RWPE2 (cell line): ENCODE measurements at places on chromosomes 5 and 9.

GRCh38 chr9:107489687-107490605 is at the start of gene KLF4:
KLF4 (minus strand) TSS chr9:107489769; CDS start chr9:107489172, 597 bp downstream.
- peak; percentile 87 for DNase-seq

GRCh38 chr5:52448111-52448510 is 339.6 kb upstream of the ITGA1 start:
- DNase-seq = no peak

GRCh38 chr9:105114964-105115728 is 129.3 kb upstream of the SLC44A1 start:
- no peak for DNase-seq

DNA sequence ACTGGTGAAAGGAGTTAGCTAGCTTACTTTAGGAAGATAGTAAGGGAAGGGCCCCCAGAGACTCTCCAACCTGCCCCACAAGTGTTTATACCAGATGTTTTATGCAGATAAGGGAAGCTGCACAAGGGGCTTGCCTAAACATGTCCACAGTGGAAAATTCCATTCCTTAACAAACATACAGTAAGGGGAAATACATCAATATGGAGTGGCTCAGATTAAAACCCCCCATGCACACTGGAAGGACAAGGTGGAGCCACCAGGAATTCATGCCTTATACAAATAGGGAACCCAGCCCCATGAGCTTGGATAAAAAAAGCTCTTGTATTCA is 106.3 kb upstream of the GPBP1 start:
- DNase-seq = no peak

DNA sequence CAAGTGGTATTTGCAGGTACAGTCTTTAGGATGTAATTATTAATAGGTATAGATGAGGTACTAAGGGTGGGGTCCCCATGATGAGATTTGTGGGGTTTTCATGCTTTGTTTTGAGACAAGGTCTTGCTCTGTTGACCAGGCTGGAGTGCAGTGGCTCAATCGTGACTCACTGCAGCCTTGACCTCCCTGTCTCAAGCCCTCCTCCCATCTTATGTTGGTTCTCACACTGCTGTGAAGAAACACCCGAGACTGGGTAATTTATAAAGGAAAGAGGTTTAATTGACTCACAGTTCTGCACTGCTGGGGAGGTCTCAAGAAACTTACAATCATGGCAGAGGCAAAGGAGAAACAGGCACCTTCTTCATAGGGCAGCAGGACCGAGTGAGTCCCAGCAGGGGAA is 217.5 kb downstream of the CDK5RAP2 start:
- DNase-seq = no peak

GRCh38 chr9:32722704-32723103 is 60.6 kb upstream of the TMEM215 start:
- no peak for DNase-seq

GRCh38 chr5:154176181-154176580 is 14.4 kb upstream of the GALNT10 start:
- no peak for DNase-seq

DNA sequence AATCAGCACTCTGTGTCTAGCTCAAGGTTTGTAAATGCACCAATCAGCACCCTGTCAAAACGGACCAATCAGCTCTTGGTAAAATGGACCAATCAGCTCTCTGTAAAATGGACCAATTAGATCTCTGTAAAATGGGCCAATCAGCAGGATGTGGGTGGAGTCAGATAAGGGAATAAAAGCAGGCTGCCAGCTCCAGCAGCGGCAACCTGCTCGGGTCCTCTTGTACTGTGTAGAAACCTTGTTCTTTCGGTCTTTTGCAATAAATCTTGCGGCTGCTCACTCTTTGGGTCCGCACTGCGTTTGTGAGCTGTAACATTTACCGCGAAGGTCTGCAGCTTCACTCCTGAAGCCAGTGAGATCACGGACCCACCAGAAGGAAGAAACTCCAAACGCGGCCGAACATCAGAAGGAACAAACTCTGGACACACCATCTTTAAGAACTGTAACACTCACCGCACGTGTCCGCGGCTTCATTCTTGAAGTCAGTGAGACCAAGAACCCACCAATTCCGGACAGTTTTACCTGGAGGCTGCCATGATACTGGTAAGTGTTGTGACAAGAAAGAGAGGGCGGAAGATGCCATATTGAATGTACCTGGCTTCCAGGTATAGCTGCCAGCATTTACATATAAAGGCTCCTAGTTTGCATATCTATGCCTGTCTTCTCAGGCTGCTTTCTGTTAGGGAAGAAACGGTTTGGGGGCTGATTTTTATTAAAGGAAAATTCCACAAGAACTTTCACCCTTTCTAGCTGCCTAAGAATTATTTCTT is 758.5 kb upstream of the CTNND2 start:
- no peak for DNase-seq

GRCh38 chr5:138961221-138961620 is 86.1 kb upstream of the LRRTM2 start:
- no peak for DNase-seq

DNA sequence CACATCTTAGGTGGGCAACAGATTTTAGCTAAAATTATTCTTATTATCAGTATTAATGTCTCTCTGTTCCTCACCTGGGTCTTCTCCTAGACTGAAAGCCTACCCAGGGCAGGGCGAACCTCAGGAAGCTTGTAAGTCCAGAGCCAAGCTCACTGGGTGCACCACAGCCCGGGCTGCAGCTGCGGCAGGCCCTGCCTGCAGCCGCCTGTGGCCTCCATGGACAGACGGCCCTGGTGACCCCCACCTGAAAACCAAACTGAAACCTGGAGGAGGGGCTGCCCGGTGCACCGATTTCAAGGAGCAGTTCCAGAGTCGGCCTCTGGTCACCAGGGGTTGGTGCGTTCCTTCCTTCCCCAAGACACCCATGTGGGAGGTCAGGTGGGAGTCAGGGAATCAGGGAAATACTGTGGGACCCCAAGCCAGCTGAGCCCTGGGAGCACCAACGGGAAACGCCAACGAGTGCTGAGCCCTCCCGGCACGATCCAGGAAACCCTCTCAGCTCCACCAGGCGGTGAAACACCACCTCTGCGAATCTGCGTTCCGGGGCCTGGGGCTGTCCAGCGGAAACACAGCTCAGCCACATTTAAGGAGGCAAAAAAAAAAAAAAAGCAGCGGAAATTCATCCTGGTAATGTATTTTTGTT is 68.6 kb upstream of the PPP1R26 start:
- peak; percentile 29 for DNase-seq

DNA sequence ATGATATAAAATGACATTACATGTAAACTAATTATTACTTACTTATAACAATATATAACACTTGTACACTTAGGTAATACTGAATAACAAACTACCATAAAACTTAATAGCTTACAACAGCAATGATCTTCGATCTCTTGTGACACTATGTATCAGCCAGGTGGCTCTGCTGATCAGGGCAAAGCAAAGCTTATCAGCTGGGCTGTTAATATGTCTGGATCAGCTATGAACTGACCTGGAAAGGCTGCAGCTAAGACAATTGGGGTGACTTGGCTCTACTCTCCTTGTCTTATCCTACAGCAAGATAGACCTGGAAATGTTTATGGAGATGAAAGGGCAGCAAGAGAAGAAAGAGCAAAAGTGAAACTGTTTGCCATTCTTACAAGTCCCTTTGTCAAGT is 511.3 kb downstream of the TLR4 start:
- no peak for DNase-seq

DNA sequence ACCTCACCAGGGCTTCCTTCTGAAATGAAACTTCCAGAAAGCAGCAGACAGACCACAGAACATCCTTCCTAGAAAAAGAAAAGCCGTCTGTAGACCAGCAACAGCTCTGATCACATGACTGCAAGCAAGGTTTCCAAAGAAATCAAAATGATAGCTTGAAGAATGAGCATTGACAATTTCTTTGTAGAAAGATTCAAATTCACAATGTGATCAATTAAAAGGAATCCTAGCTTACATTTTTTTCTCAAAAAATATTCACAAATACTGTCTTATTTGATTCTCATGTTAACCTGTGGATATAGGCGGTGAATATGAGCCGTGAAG is 144.9 kb downstream of the MTX3 start:
- DNase-seq = no peak

DNA sequence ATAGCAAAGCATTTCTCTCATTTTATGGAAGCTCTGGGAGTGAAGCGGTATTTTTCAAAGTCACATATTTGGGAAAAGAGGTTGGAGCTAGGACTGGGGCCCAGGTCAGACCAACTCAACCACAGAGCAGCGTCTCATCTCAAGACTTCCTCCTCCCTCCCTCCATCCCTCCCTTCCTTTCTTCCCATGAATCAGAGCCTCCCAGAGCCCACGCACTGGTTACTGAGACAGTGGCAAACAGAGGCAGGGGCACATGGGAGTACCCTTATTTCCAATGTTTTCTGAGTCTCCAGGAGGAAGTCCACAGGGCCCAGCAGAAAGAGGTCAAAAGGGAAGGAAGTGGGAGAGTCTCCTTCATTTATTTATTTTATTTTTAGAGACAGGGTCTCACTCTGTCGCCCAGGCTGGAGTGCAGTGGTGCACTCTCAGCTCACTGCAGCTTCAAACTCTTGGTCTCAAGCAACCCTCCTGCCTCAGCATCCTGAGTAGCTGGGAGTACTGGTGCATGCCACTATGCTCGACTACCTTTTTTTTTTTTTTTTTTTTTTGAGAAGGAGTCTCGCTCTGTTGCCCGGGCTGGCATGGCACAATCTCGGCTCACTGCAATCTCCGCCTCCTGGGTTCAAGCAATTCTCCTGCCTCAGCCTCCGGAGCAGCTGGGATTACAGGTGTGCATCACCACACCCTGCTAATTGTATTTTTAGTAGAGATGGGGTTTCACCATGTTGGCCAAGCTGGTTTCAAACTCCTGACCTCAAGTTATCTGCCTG is 52.5 kb upstream of the CDKN2AIPNL start:
- peak; percentile 23 for DNase-seq

- DNase-seq = no peak
Measured at GRCh38 chr9:8717146-8717545, 917.6 kb upstream of the DMAC1 start.

- DNase-seq = no peak
Measured at GRCh38 chr5:143514616-143515335, 111.3 kb upstream of the NR3C1 start.

DNA sequence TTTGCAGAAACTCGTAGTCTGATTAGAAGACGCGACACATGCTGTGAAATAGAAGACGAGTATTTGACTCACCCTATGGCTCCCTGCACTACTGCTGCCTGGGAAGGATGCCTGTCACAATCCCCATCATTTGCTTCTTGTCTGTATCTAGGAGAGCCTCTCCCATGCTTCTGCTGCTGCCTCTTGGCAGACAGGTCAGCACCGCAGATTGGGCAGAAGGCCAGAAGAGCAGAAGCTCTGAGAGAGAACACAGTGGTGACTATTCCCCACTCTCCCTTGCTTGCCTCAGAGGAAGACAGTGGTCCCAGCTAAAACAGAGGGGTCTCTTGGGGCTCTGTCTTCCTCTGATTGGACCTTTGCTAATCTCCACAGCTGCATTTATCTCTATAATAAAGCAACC is 84.0 kb upstream of the SMIM32 start:
- no peak for DNase-seq

DNA sequence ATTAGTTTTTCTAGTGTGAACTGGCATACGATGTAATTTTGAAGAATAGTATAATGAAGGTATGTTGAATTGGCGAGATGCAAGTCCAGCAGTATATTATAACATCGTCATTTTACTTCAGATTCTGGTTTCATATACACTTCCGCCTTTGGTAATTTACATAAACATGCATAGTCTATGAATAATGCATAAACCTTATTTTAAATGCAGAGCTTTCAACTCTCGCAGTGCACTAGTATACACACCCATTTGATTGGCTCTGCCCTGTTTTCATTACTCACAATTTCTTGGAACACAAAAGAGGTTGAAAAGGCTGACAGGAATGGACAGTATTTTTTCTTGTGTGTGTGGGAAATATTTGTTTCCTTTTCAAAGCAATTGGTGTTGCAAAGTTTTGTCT is 128.9 kb upstream of the CCNH start:
- no peak for DNase-seq

- DNase-seq = no peak
Measured at GRCh38 chr5:139686356-139686705, 38.2 kb downstream of the CXXC5 start.

- peak; percentile 92 for DNase-seq
Measured at GRCh38 chr5:132225165-132226032, 2.3 kb downstream of the P4HA2 start.

- DNase-seq = no peak
Measured at GRCh38 chr9:13020146-13021040, 245.6 kb downstream of the LURAP1L start.

DNA sequence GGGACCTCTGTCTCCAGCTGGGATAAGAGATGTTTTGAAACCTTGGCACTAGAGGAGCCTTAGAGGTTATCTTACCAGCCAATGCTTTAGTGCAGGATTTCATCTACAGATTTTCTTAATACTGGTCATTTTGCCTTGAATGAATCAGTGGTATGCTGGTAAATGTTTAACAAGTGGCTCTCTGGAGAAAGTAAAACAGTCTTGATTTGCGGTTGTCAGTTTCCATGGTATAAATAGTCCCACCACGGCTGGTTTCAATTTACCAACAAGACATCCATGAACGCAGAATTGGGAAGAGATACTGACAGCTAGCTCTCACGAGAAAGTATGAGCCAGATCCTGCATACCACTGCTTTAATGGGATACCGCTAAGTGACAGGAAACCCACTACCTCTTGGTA is 56.7 kb upstream of the CXCL14 start:
- no peak for DNase-seq

DNA sequence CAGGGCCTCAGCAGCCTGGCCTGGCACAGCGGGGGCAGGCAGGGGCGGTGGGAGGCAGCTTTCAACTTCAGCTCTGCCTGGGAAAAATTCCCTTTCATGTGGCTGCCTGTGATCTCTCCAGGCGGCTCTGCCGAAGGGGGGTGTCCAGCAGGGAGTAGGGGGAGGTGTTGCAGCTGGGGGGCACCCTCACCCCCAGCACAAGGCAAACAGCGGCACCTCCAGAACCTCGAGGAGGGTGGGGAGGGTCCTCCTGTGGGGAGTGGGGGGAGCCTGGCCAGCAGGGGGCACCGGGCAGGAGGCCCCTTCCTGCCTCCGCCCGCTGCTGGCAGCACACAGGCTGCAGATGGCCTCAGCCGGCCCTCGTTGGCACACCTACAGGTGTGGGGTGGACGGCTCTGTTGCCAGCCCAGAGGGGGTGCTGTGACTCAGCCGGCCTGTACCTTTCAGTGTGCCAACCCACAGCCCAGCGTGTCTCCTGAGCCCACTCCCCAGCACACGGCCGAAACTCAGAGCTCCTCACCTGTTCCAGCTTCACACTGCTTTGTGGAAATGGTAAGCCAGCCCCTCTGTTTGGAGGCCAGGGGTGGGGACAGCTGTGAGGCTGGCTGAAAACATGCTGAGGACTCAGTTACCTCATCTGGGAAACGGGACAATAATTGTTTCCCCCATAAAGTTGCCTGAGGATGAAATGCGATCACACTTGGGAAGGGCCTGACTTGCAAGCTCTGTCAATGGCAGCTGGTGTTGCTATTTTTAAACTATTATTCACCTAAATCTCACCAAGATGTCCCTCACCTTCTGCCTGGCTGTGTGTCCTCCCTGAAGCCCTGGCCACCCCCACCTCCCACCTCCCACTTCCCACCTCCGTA is 37.0 kb downstream of the CXXC5 start:
- DNase-seq = no peak

- no peak for DNase-seq
Measured at GRCh38 chr5:159851053-159851452, 65.2 kb upstream of the ADRA1B start.

- no peak for DNase-seq
Measured at GRCh38 chr5:122126756-122127321, 2.5 kb upstream of the ZNF474 start.

- no peak for DNase-seq
Measured at GRCh38 chr5:67475489-67475888, 278.9 kb upstream of the CD180 start.

GRCh38 chr9:119963798-119964372 is 594.6 kb upstream of the BRINP1 start:
- no peak for DNase-seq
